Adrenal gland (tissue), 19 donors: ENCODE measurements at places on chromosomes 3 and 15. TPM values are rescaled to one million over a fixed set of nuclear protein-coding genes. Genes with fewer than 3 reads are reported as not detected.

GRCh38 chr3:70488131-70488530, 175.7 kb upstream of the MDFIC2 start:
- DNase-seq, result no peak
- no peaks in the 10 kb centered on the region for H3K4me1 ChIP-seq
- H3K27ac ChIP-seq, result no peak overlapping the region

DNA sequence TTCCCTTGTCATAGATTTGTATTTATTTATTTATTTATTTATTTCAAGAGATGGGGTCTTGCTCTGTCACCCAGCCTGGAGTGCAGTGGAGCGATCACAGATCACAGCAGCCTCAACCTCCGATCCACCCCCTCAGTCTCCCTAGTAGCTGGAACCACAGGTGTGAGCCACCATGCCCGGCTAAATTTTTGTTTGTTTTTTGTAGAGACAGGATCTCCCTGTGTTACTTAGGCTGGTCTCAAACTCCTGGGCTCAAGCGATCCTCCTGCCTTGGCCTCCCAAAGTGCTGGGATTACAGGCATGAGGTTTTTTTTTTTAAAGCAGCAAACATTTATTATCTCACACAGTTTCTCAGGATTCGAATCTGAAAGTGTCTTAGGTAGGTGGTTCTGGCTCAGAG, 2.5 kb downstream of the TTBK2 start:
- no peak overlapping the region for H3K4me3 ChIP-seq
- H3K27ac ChIP-seq, result no peak overlapping the region
- DNase-seq, result no peak

- H3K4me3 ChIP-seq, result no peak overlapping the region
- no peak for DNase-seq
- no peaks in the 10 kb centered on the region for H3K27me3 ChIP-seq
Observed at GRCh38 chr15:60760646-60761504, 281.9 kb upstream of the ICE2 start.

GRCh38 chr3:169556349-169556870, 107.1 kb downstream of the MECOM start:
- no peak overlapping the region for H3K27ac ChIP-seq
- DNase-seq, result no peak
- H3K4me1 ChIP-seq, result no peaks in the 10 kb centered on the region
- no peaks in the 10 kb centered on the region for H3K36me3 ChIP-seq
- no peaks in the 10 kb centered on the region for H3K27me3 ChIP-seq

DNA sequence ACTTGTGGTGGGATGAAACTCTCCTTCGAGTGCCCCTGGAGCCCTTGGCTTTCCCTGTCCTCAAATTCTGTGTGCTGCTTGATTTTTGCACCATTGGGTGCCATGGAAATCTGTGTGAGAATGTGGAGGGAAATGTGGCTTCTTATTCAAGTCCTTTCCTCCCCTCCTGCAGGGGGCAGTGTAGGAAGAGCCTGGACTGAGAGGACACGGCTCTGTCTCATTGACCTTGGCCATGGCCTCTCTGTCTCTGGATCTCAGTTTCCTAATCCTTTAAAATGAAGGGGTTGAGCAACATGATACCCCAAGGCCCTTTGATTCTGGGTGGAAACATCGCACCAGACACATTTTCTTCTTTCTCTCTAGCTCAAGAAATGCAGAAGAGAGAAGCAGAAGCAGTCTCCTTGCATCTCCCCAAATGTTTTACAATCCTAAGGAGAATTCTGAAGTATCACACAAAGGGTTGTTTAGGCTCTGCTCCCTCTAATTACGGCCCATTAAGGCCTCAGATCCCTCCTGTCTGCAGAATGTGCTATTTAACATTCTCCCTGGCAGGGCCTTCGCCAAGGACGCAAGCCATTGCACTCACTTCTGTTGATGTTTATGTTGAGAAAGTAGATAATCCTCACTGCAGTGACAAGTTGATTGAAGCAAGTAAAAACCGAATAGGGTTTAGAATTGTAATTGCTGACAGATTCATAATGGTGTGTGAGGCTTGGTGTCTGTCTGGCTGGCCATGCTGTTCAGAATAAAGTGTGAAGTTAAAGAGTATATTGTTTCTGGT, 169.1 kb downstream of the TPRG1 start:
- no peaks in the 10 kb centered on the region for H3K36me3 ChIP-seq
- H3K27me3 ChIP-seq, result no peaks in the 10 kb centered on the region
- H3K27ac ChIP-seq, result no peak overlapping the region
- H3K4me3 ChIP-seq, result no peak overlapping the region
- no peaks in the 10 kb centered on the region for H3K4me1 ChIP-seq
- DNase-seq, result no peak

DNA sequence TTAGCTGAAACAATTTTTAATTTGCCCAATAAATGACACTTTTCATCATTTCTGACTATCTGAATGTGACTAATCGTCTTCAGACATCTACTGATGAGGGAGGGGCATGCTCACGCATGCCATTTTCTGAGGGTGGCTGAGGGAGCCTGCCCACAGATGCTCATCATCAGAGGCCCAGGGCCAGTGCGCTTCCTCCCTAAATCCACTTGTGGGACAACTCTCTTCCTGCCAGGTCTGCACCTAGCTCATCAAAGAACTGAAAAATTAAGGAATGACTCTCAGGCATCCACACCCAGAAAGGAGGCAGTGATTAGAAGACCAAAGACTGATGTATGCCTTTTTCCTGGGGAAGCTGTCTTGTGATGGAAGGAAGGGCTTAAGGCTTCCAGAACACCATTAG, 22.8 kb downstream of the RTP3 start:
- DNase-seq, result no peak
- no peaks in the 10 kb centered on the region for H3K4me1 ChIP-seq
- H3K27ac ChIP-seq, result no peak overlapping the region
- no peaks in the 10 kb centered on the region for H3K36me3 ChIP-seq
- H3K27me3 ChIP-seq, result no peaks in the 10 kb centered on the region
- no peak overlapping the region for H3K4me3 ChIP-seq

DNA sequence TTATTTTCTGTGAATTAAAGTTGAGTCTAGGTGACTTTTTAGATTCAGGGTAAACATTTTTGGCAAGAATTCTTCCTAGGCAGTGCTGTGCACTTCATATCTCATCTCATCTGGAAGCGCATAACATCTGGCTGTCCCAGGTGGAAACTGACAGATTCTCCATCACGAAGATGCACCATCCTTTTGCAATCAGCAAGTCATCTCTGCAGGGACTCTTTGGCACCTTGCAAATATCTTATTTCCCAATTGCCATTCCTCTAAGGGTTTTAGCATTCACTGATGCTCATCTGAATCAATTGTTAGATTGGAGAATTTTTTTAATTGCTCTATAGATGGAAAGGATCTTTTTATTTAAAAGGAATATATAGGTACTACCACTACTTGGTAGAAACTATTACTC, 282.7 kb upstream of the ATP10A start:
- no peak overlapping the region for H3K4me3 ChIP-seq
- DNase-seq, result no peak
- H3K27ac ChIP-seq, result no peak overlapping the region
- H3K36me3 ChIP-seq, result no peaks in the 10 kb centered on the region
- H3K27me3 ChIP-seq, result no peaks in the 10 kb centered on the region

DNA sequence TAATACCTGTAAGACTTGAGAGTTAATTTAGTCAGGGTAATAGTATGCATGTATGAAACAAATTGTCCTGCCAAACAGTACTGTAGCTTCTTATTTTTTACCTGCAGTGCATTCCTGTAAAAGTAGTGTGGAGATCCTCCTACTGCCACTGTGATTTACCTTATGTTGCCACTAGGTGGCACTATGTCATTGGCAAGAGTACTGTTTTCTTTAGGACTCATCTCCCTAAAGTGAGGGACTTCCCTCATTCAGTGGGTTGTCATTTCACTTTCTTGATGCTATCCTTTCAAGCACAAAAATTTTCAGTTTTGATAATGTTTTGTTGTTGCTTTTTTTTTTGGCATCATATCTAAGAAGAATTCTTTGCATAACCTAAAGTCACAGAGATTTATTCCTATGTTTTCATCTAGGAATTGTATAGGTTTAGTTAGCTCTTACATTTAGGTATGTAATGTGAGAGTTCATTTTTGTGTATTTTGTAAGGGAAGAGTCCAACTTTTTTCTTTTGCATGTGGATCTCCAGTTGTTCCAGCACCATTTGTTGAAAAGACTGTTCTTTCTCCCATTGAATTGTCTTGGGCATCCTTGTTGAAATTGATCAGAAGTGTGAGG, 105.7 kb downstream of the AKAP13 start:
- H3K4me1 ChIP-seq, result peaks cover 5% of the 10 kb centered on the region
- peak; percentile 73 for DNase-seq
- no peak overlapping the region for H3K27ac ChIP-seq
- H3K36me3 ChIP-seq, result no peaks in the 10 kb centered on the region
- no peak overlapping the region for H3K4me3 ChIP-seq

The CPB1 gene
- polyA plus RNA-seq, result 65.6 TPM

The USP19 gene
- 27.8 TPM for polyA plus RNA-seq

The ALG1L2 gene
- not detected for polyA plus RNA-seq

The IL16 gene
- 14.3 TPM for polyA plus RNA-seq
